ENCODE measurements at places on chromosomes 3 and 15.

DNA sequence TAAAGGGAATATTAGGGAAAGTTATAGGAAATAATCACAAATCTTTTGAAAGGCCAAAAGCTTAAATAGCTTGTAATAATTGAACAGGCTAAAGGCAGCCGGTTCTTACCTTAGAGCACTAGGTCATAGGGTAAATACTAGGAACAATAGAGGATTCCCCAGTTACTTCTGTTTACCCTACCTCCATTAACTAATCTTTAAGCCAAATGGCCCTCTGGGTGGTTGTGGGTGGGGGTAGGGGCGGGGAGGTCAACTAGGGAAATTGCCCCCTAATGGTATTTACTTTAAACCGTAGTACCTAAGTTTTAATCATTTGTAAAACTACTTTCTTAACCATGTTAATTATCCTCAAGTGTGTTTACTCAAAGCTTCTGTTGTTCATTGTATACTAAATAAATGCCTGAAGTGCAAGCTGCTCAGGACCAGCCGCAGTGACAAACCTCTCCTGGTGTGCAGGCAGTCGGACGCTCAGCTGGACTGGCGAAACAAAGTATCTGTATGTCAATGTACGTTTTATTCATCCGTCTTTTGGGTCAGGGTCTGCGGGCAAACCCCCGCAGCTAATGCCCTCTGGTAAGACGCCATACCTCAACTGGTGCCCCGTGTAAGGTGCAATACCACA, 18.9 kb downstream of the MAGEL2 start:
- DNase-seq = no peak

GRCh38 chr3:102733791-102734563, 299.2 kb downstream of the ZPLD1 start:
- no peak for DNase-seq

- no peak for DNase-seq
These were observed 79.8 kb downstream of the RBPMS2 start for GRCh38 chr15:64695561-64695992.

DNA sequence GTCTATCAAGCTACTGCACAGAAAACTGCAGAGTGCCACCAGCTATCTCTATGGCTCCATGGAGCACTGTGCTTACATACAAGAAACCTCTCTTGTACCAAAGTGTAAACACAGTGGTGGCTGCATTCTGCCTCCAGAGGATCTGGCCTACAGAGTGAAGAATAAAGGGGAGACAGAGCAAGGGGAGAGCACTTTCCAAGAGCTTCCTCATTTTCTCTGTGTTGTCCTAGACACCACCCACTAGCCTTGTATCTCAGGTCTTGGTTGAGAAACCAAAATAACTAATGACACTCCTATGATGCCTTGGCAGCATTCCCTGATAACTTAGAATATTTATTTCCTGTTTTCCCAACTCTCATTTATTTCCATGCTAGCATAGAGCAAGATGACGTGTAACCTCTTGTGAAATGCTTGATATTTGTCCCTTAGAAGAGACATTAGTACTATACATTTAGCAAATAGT, 56.9 kb upstream of the PHLDB2 start:
- no peak for DNase-seq

- DNase-seq = no peak
These were observed 109.2 kb downstream of the EEFSEC start for GRCh38 chr3:128262457-128262856.

GRCh38 chr3:171328419-171329082, 131.7 kb downstream of the TNIK start:
- no peak for DNase-seq

DNA sequence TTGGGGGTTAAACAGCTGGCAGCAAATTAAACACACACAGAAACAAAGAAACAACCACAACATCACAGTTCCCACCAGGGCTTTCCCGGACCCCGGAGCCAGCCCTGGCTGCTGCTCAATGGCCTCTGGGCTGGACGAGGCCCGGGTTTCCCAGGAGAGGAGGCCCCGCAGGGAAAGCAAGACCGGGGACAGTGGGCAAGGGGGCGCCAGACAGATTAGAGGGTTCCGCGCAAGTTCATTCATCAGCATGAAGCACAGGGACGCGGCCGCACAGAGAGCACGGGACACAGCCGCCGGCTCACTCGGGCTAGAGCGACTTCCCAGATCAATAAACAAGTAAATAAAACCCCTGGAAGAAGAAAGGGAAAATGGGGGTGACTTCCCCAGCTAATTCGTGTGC, 66.4 kb upstream of the RPL32 start:
- no peak for DNase-seq

GRCh38 chr3:156681002-156681401, 6.6 kb downstream of the TIPARP start:
- DNase-seq = no peak

- no peak for DNase-seq
These were observed 3.3 kb upstream of the ADPGK start for GRCh38 chr15:72786676-72787345.

DNA sequence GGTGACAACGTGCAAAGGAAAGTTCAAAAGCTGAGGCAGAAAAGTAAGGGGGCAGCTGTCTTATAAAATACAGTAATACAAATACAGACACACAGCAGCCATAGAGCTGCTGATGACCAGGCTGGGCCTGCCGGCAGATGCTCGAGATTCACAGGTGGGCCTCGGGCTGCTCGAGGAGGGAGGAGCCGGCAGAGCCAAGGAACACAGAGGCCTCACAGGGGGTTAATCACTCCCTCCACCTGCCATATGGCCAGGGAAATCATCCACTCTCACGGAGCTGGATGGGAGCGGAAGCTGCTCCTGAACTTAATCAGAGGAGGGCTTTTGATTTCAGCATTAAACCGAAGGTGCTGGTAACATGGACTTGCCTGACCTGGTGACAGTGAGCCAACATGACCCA, 29.6 kb upstream of the MGLL start:
- no peak for DNase-seq

DNA sequence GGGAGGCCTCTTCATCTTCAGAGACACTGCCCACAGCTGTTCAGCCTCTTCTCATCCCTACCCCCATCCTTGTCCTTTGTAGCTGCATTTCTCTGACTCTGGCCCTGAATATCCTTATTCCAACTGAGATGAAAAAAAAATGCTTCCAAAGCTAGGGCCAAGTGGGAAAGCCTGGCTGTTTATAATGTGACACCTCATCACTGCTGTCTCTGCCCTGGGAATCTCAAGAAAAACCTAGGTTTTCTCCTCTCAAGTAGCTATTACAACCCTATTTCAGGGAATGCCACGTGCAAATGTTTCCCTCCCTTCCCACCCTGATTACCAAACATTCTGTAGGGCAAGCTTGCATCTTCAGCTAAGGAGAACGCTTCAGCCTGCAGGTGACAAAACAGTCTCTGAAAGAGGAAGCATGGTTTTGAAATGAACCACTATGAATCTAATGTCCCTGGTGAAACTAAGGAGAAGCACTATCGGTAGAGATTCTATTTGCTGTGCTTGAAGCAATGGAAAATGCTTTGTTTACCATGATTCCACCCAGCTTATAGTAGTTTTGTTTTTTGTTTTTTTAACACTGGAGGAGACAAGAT, 65.4 kb downstream of the USF3 start:
- DNase-seq = no peak

DNA sequence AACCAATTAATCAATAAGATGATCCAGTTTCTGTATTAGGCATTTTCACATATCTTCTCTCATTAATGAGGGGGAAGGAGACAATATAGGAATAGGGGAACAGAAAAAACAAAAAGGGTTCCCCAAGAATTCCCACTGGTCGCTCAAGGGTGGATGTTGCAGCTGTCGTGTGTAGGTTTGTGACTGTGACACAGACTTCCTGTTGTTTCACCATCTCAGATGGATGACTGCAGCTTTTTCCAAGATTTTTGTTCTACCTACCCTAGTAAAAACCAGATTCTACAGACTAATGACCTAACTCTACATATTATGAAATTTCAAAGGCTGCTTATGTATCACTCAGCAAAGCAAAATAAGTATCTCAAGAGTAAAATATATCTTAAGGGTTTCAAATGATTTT, 73.7 kb upstream of the MB21D2 start:
- no peak for DNase-seq

GRCh38 chr15:74399511-74400312, 32.3 kb upstream of the CYP11A1 start:
- no peak for DNase-seq

DNA sequence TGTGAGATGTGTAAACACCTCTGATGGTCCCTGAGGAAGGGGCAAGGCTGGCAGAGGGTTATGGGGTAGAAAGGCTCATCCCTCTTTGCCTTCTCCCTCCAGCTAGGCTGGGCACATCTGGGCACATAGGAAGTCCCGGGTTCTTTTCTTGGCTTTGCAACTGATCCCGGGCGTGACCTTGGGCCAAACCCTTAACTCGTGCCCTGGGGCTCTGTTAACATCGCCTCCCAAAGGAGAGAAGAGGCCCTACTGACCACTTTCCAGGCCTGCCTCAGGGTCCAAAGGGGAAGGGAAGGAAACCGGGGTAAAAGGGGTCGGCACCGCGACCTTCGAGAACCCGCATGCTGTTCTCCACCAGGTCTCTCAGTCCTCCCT, 549 bp downstream of the C3orf18 start:
- no peak for DNase-seq

DNA sequence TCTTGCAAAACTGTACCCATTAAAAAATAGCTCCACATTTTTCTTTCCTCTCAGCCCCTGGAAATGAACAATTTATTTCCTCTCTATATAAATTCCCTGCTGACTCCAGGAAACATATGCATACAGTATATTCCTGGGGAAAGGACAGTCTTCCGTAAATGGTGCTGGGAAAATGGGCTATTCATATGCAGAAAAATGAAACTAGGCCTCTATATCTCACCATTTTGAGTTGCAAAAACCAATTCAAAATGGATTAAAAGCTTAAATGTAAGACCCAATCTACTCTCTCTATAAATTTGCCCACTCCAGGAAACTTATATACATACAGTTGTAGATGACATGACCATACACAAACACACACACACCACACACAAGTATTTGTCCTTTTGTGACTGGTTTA, 85.9 kb upstream of the GPR149 start:
- DNase-seq = no peak

DNA sequence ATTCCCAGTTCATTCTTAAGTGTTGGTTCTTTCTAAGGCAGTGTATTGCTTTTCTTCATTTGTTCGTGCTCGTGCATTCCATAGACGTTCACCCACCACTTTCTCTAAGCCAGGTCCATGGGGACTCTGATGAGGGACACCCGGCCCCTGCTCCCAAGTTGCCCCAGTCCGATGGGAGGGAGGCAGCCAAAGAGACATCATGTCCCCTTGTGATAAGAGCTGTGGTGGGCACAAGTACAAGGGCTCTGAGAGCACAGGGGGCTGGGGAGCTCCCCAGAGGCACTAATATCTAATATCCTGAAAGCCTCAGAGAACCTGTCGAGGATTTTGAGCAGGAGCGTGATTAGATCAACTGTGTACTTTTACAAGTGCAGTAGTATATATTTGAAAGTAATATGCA, 6.3 kb downstream of the SPSB4 start:
- DNase-seq = no peak

- no peak for DNase-seq
These were observed 29.2 kb downstream of the XXYLT1 start for GRCh38 chr3:195241592-195242355.

- no peak for DNase-seq
These were observed 745.6 kb downstream of the VGLL3 start for GRCh38 chr3:86245360-86245759.

- DNase-seq = no peak
These were observed 149.4 kb upstream of the SLC6A11 start for GRCh38 chr3:10666621-10667020.

DNA sequence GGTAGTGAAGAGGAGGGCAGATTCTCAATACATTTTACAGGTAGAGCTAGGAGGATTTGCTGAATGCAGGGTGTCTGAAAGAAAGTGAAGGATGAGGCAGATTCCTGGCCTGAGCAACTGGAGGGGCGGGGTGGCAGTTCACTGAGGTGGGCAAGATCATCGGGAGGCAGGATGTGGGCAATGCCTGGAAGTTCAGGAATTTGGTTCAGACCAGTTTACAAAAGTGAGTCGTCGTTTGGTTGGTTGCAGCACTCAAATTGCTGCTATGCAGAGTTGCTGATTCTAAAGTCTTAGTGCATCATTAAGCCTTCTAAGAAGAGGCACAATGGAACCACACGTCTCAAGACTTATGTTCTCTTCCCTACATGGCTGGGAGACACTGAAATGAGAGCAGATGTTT, 134.0 kb downstream of the MFSD1 start:
- no peak for DNase-seq

DNA sequence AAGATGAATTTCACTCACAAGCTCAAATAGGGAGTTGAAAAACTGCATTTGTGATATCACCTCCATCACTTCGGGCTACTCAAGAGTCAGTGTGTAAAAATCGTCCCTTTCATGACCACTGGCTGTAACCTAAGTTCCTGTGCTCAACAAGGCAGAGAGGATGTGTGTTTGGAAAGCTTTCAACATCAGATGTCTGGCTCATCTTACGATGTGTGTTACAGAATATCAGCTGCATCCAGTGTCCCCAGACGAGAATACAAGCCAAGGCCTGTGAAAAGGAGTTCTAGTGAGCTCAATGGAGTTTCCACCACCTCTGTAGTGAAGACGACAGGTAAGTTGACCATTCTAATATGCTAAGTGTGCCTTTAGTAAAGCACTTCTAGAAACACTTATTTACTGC, 65.5 kb upstream of the ADAMTSL3 start:
- no peak for DNase-seq

- DNase-seq = peak; percentile 26
These were observed 665 bp downstream of the GLB1 start for GRCh38 chr3:33096093-33096868.

GRCh38 chr15:71116942-71117341, 1.7 kb downstream of the THSD4 start:
- DNase-seq = no peak

GRCh38 chr3:114569186-114569585, 275.4 kb downstream of the TIGIT start:
- DNase-seq = no peak

All from HuH-7.5 (cell line).